COR-L47 (cell line): ENCODE measurements at places on chromosomes 2 and 18.

DNA sequence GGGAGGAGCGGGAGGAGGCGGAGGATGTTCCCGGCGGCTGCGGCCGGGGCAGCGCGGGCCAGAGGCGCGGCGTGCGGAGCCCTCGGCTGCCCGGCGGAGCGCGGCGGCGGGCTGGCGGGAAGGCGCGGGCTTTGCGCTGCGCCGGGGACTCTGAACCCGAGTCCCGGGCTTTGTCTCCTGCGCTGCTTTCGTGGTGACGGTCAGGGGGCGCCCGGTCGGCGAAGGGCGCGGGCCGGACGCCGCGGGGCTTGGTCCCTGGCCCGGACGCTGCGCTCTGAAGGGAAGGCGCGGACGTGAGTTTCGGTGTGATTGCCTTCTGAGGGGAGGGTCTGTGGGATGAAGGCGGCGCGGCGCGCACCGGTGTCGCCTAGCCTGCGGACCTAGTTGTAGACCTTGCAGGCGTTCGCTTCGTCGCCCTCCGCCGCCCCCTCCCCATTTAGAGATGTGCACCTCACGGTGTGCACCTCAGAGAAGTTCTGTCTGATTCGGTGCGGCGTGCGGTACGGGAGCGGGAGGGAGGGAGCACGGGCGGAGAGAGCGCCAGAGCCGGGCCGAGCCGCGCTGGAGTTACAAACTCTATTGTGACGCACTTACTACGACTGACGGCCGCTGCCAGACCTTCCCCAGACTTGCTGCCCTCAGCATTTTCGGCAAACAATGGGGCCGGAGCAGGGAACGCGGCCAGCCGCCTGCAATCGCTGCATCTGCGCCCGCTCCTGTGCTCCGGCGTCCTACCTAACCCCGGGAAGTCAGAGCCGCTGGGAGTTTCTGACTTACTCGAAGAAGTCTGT is 2.1 kb downstream of the BCL2L11 start:
- peak; percentile 47 for DNase-seq

DNA sequence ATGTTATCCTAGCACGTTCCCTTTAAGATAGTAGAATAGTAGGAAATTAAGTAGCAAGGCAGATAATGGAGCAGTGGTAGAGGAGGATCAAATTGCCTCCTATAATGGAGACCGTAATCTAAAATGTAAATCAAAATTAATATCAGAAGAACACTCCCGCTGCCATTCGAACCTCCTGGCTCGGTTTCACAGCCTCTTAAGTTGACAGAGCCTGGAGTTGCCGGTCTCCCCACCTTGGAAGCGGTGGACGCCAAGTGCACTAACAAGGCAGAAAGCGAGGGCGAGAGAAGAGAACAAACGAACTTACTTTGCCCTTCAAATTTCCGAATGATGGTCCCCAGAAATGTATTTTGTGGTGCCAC is 450 bp downstream of the KCNH7 start:
- peak; percentile 68 for DNase-seq

DNA sequence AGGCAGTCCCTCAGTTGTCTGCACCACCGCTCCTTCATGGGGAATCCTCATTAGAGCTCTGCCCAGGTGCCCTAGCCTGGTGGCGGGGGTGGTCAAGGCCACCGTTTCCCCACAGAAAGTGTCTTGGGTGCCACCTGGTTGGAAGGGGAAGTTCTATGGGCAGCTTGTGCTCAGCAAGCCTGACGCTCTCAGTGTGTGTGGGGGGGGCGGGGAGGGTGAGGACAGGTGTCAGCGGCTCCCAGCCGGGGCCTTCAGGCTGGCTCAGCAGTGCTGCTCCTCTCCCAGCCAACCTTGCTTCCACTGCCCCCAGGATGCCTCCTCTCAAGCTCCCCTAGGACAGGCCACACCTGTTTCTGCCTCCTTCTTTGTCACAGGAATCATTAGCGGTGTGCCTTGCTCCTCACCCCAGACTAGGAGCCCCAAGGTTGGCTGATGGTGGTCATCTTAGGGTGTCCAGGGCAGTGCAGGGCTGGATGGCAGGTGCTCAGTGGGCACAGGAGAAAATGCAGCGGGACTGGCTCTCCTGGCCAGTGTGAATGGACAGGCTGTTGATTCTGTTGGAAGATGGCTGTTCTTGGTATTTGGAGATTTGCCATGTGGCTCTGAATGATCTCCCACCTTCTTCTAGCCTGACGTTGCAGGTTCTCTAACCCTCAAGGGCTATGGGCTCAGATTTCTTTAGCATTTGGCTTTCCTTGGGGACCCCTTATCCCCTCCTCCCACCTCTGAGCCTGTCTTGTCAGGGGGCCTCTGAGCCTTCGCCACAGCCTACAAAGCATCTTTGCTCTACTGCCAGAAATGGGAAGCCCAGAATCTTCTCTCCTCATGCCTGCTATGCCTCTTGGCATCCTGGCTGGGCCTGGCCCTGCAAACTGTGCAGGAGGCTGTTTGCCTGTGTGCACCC is 185.8 kb upstream of the HS6ST1 start:
- peak; percentile 10 for DNase-seq

DNA sequence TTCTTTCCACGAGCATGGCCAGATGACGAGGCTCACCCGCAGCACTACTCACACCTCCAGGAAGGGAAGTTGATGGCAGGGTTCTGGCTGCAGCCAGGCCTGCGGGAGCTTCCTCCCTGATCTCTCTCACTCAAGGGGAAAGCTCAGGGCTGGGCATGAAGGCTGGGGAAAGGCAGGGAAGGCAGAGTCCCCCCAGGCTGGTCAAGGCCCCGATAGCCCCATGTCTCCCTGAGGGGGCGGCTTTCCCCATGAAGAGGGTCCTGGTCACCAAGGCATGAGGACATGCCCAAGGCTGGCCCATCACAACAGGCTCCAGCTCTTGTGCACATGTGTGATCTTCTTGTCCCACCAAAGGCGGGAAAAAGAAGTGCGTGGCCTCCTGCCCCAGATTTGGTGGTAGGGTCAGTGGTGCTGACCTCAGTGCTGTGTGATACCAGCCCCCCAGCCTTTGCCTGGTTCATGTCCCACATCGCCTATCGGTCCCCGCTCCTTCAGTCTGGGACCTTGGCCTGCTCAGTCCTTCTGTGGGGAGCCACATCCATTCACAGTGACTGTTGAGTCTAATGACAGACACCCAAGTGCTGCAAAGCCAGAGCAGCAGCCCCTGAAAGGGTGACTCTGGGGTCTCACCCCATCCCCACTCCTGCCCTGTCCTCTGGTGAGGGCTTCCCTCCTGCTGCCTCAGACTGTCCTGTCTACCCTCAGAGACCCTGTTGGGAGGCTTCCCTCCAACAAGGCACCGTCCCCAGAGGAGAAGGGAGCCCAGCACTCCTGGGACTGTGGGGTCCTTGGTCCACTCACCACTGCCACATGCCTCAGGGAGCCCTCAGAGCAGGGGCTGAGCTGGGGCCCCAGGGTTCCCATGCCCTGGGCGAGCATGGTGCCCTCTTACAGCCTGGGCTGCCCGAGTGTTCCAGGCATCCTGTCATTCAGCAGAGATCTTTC is 49.8 kb upstream of the ALPP start:
- DNase-seq = no peak

- DNase-seq = no peak
Observed at GRCh38 chr2:239555571-239555905, 154.7 kb upstream of the HDAC4 start.

GRCh38 chr2:238914648-238915015 is 66.7 kb downstream of the TWIST2 start:
- DNase-seq = no peak
